ENCODE measurements at places on chromosomes 12 and 14.

DNA sequence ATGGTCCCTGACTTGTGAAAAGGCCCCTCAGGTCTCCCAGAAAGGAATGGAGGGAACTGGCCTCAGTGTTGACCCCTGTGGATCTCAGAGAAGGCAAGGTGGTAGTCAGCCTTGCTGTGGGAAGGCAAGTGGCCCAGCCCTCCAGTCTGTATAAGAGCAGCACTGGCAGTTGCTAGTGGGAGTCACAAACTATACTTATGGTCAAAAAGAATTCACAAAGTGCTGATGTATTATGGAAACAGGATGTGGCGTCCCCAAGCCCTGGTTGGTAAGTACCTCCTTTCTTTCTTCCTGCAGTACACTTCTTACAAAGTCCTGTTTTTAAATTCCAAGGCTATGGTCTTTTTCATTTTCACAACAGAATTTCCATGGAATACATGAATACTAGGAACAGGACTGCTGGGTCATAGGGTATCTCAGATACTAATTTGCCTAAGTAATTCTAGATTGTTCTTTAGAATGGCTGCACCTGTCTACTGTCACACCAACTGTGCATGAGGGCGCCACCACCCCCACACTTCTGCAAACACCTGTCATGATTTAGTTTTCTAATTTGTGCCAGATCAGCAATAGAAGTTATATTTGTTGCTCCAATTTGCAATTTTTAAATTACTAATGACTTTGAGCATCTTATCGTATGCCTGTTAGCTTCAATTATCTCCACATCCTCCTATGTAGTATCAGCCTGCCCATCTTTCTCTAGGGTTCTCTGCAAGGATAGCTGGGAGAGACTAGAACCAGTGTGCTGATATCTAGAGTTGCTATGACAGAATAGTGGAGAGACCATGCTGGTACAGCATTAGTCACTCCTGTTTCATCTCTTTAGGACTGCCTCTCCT is 40.7 kb upstream of the TMEM263 start:
- no peak for DNase-seq

DNA sequence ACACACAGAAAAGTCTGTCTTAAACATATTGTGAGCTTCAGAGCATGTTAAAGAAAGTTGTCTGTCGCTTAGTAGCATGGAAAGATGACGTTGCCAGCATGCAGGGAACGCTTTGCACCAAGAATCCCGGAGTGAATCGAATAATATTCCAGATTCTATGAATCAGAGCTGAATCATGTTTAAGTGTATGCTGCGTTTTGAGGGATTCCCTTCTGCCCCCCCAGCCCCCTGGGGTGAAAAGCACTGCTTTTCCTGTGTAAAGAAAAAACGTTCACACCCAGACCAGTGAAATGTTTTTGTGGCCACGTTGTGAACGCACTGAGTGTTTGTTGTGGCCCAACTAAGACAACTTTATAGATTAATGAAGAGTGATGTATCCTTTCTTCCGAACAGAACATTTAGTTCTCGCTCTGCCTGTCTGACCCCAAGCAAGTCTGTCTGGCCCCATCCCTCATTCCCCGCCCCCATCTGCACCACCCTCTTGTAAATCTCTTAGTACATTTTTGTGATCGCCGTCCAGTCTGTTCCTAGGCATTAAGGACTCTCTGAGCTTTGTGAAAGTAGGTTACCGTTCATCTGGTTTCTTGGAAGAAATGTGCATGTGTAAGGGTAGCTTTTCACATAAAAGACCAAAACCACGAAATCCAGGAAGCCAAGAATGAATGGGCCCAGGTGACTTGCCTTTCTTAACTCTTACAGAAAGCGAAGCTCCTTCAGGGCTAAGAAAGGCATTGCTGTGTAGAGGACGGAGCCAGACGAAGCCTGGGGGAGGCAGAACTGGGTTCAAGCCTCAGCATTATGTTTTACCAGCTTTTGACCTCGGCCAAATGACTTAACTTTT is 103.0 kb downstream of the SAMD4A start:
- DNase-seq, result no peak

- DNase-seq, result no peak
These were observed 18.9 kb downstream of the PYROXD1 start for GRCh38 chr12:21456291-21456780.

DNA sequence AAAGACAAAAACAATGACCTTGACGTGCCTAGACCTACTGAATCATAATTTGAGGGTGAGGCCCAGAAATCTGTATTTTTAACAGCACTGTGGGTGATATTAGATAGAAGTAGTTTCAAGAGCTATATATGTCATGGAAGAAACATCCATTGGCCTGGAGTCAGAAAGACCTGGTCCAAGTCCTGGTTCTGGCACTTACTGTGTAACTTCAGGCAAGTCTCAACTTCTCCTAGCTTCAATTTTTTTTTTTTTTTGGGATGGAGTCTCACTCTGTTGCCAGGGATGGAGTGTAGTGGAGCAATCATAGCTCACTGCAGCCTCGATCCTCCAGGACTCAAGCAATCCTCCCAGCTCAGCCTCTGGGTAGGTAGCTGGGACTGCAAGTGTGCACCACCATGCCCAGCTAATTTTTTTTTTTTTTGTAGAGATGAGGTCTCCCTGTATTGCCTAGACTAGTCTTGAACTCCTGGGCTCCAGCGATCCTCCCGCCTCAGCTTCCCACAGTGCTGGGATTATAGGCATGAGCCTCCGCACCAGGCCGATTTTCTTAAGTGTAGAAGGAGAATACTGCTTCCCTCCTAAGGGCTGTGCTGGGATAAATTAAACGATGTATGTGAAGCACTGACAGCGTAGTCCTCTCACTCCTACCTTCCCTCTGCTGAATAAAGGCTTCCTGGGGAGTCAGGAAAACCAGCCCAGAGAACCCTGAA is 14.3 kb upstream of the GPX2 start:
- no peak for DNase-seq

- peak; percentile 64 for DNase-seq
These were observed 28.8 kb downstream of the KLRK1 start for GRCh38 chr12:10361084-10361483.

GRCh38 chr12:50720085-50720484 is 43.8 kb upstream of the ATF1 start:
- no peak for DNase-seq

GRCh38 chr12:124715121-124715990 is 147.9 kb upstream of the NCOR2 start:
- DNase-seq, result no peak

DNA sequence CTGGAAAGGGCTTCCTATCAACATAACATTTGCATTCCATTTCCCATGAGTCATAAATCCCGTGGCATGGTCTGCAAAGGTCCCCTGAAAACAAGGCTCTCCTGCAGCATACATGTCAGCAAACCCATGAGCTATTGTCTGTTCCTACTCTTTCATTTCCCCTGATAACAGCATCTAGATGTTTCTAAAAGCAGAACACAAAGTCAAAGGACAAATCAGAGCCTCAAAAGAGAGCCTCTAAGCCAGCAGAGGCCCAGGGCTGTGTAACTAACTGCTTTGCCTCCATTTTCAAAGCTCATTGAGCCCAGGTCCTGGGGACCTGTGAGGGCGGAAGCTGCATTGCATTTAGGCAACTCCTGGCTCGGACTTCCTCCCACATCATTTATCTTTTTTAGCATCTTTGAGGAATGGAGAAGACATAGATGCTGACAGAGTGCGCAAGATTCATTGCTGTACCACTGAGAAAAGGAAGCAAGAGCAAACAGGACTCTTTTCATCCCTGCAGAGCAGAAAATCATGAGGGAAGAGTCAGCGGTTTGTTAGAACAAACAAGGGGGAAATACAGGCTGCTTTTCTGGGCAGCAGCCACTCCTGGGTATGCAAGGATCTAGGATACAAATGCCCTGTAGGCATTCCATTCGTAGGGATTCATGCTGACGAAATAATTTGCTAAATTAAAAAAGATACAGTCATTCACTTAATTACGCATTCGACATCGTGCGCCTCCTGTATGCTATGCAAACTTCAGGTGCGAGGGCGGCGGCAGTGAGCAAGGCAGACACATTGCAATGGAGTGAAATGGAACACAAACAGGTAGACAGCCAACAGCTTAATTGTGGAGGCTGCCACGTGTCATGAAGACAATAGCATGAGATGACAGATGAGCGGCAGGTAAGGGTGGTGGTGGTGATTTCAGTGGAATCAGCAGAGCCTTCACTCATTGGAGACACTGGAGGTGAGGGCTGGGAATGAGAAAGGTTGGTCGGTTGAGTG is 131.0 kb downstream of the TMEM132D start:
- DNase-seq, result no peak

- DNase-seq, result no peak
These were observed 788.2 kb downstream of the MED13L start for GRCh38 chr12:115489253-115489652.

DNA sequence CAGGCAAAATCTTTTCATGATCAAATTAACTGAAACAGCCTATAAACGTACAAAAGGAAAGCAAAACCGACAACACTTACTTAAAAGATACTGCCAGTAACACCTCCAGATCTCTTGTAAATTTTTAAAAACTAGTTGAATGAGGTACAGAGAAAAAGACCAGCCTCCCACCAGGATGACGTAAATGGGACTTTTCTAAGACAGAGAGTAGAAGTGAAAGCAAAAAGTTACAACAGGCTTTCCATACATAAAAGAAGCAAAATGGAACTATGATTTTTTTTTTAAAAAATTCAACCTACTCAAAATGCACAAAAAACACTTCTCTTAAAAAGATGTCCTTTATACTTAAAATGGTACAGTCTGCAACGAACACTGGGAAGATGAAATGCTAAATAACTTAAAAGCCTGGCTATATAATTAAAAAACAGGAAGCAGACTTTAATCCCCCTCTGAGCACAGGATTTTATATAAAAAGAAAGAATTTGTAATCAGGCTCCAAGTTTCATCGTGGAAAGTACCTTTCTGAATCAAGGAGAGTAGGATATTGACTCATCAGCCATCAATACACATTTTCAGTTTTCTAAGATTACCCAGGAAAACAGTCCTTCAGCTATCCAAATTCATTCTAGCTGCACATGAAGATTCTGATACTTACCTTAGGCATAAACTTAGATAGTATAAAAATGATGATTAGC is 14.2 kb upstream of the MYO1A start:
- DNase-seq, result no peak

DNA sequence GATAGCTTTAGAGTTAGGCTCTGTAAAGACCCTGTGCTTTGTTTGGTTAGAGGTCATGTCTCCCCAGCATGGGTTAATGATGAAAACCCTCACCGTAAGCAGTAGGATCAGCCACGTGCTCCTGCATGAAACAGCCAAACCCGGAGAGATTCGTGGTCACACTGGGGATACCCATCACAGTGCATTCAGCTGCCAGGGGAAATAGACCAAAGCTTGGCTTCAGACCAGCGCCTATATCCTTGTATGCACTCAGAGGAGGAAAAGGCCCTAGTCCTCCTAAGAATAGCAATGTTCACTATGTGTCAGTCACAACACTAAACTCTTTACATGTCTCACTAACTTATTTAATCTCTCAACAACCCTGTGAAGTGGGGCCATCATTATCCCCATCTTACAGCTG is 16.3 kb downstream of the SPX start:
- DNase-seq, result no peak

GRCh38 chr14:35532783-35533356 is 1.1 kb upstream of the INSM2 start:
- no peak for DNase-seq

- DNase-seq, result no peak
These were observed at the start of gene AQP2 for GRCh38 chr12:49950273-49951251. Gene AQP2, plus strand, starts transcription at chr12:49950737. Its CDS starts 94 bp downstream, at chr12:49950831.

DNA sequence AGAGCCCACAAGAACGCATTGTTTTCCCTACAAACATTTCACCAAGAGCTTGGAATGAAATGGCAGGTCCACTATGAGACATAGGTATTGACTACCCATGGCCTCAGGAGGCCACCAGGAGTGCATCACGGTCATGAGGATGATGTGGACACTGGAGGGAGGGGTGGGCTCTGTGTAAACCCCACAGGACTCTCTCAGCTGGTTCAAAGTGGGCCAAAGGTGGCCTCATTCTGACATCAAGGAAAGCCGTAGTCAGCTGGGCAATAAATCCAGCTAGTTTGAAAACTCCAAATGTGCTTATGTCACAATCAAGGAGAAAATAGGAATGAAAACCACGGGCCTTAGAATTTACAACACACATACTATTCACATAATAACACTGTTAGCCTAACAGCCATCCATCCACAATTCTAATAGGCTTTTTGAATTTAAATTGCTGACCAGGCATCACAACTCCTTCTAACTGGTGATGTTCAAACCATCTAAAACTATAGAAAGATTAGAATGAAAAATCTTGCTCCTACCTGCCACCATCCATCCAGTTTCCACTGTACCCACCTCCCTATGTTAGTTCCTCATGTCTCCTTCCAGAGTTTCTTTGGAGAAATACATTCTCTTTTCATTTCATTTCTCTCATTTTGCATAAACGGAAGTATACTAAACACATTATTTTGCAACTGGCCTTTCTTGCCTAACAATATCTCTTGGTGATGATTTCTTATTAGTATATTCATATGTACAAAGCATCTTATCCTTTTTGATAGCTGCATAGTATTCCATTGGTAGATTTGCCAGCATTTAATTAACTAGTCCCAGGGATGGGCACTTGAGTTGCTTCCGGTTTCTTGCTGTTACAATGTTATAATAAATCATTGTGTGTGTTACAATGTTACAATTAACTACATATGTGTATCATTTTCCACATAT is 21.5 kb downstream of the CMKLR1 start:
- no peak for DNase-seq

DNA sequence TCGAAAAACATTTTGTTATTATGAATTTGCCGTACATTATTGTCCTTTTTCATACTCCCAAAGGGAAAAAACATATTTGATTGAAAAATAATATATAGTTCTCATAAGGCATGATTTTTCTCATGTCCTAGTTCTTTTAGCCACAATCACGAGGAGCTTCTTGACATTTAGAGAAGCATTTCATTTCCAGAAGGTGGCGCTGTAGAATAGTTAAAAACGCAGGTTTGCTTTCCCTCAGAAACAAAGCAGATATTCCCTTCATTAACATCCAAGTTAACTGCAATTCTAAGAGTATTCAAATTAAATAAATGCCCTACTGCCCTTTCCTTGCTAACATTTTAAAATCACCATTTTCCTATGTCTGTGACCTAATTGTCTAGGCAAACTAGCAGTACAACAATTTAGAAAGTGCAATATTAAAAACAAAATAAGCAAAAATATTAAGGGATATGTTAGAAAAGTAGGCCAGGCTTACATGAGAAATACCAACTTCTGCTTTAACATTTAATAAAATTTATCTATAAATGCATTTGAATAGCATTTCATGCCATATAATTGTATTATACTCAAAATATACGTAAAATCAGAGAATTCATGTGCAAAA is 10.9 kb upstream of the PIK3C2G start:
- DNase-seq, result peak; percentile 20

- DNase-seq, result no peak
These were observed 68.2 kb upstream of the CLMN start for GRCh38 chr14:95387826-95388445.

GRCh38 chr14:48398675-48399282 is 723.4 kb upstream of the MDGA2 start:
- DNase-seq, result peak; percentile 16

DNA sequence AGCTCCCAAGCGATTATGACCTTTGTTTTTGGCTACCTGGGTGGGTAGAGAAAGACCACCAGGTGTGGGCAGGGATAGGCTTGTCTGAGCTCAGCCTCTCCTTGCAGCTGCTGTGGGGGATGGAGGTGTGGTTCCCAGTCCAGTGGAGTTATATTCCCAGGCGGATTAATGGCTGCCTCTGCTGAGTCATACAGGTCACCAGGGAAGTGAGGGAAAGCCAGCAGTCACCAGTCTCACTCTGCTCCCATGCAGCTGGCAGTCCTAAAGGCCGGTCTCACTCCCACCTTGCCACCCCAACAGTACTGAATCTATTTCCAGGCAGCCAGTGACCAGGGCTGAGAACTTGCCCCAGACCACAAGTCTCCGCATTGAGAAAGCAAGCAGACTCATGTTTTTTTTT is 399.2 kb downstream of the VRK1 start:
- DNase-seq, result no peak

GRCh38 chr12:46217541-46218321 is 51.1 kb downstream of the SLC38A1 start:
- no peak for DNase-seq

All from NCI-H2107 (cell line).